ENCODE measurements at places on chromosomes 1 and 21.

- H3K27ac ChIP-seq: no peak overlapping the region
- H3K4me1 ChIP-seq: no peaks in the 10 kb centered on the region
- no peak for DNase-seq
- no peaks in the 10 kb centered on the region for H3K36me3 ChIP-seq
- H3K4me3 ChIP-seq: no peak overlapping the region
- no peaks in the 10 kb centered on the region for H3K27me3 ChIP-seq
Observed at GRCh38 chr1:157147906-157148700, 9.9 kb upstream of the ETV3 start.

GRCh38 chr21:29857150-29857549 is 82.6 kb downstream of the GRIK1 start:
- no peak overlapping the region for H3K4me3 ChIP-seq
- no peak overlapping the region for H3K27ac ChIP-seq
- H3K4me1 ChIP-seq: no peaks in the 10 kb centered on the region
- H3K36me3 ChIP-seq: no peaks in the 10 kb centered on the region
- DNase-seq: no peak

DNA sequence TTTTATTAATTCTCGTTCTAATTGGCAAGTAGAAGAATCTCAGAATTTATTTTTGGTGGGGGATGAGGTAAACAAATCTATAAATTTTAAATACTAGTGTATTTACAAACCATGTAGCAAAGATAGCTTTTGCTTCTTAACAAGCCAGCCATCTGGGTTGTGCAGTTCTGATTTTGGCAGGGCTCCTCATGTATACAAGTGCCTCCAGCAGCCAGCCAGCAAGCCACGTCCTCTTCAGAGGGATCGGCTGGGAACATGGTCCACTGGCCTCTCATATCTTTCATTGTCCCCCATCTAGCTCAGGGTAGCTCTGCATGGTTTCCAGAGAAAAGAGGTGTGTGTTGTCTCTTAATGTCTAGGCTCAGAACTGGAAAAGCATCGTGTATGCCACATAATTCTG is 659.1 kb downstream of the MRPL39 start:
- no peaks in the 10 kb centered on the region for H3K4me1 ChIP-seq
- H3K36me3 ChIP-seq: no peaks in the 10 kb centered on the region
- H3K27ac ChIP-seq: no peak overlapping the region
- no peaks in the 10 kb centered on the region for H3K27me3 ChIP-seq
- no peak overlapping the region for H3K4me3 ChIP-seq

- H3K4me1 ChIP-seq: peaks cover 11% of the 10 kb centered on the region
- H3K27me3 ChIP-seq: no peaks in the 10 kb centered on the region
- no peak overlapping the region for H3K4me3 ChIP-seq
- no peak overlapping the region for H3K27ac ChIP-seq
Observed at GRCh38 chr1:20184997-20185833, 681 bp upstream of the UBXN10 start.

GRCh38 chr1:113692824-113693431 is 66.4 kb downstream of the PHTF1 start:
- H3K27ac ChIP-seq: no peak overlapping the region
- H3K4me3 ChIP-seq: no peak overlapping the region
- H3K27me3 ChIP-seq: no peaks in the 10 kb centered on the region
- DNase-seq: no peak

GRCh38 chr1:162753001-162753658 is 37.4 kb upstream of the HSD17B7 start:
- H3K27me3 ChIP-seq: no peaks in the 10 kb centered on the region
- DNase-seq: no peak
- H3K4me3 ChIP-seq: no peak overlapping the region
- no peaks in the 10 kb centered on the region for H3K36me3 ChIP-seq
- no peak overlapping the region for H3K27ac ChIP-seq

DNA sequence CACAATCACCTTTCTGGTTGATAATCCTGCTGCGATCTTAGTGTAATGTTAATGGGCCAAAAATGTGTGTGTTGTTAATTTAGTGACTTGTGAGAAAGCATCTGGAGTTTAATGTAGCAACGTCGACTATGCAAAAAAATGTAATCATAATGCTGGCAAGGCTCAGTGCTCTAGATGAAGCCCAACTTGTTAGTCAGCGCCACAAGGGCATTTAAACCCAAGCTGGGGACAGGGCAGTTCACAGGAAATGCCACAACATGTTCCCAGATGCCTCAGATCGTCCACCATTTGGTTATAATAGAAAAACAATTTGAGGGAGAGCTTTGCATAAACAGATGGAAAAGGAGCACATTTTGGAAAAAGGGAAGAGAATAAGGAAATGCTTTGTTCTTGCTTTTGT is 585.4 kb upstream of the PLXNA2 start:
- H3K27ac ChIP-seq: no peak overlapping the region
- DNase-seq: no peak
- no peak overlapping the region for H3K4me3 ChIP-seq
- H3K27me3 ChIP-seq: no peaks in the 10 kb centered on the region

DNA sequence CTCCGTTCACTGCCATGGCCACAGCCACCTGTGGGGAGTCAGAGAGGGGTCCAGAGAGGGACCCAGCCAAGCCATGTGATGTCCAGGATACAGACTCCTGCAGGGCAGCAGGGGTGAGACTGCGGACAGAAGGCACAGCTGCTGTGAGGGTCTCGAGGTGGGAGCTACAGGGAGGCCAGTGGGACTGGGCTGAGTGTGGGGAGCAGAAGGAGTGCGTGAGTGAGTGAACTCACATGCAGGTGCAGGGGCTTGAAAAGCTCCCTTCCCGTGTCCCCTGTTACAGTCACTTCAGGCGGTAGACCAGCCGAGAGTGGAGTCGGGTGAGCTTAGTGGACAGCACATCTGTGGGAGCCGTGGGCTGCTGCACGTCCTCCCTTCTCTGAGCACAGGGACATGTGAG is 42.4 kb downstream of the S100B start:
- peaks cover 6% of the 10 kb centered on the region for H3K4me1 ChIP-seq
- H3K27me3 ChIP-seq: no peaks in the 10 kb centered on the region
- no peak overlapping the region for H3K27ac ChIP-seq
- H3K4me3 ChIP-seq: no peak overlapping the region
- DNase-seq: no peak

- peak; percentile 35 for DNase-seq
- H3K36me3 ChIP-seq: no peaks in the 10 kb centered on the region
- peak overlapping the region; percentile 96 for H3K27ac ChIP-seq
- H3K4me3 ChIP-seq: no peak overlapping the region
- H3K4me1 ChIP-seq: peaks cover 57% of the 10 kb centered on the region
- H3K27me3 ChIP-seq: no peaks in the 10 kb centered on the region
Observed at GRCh38 chr1:15618655-15619525, 1.6 kb downstream of the DDI2 start.

Data from body of pancreas (tissue), 4 donors.